ENCODE measurements at places on chromosomes 6 and 20. TPM values are rescaled to one million over a fixed set of nuclear protein-coding genes. Genes with fewer than 3 reads are reported as not detected.

SLC22A1 gene
- polyA plus RNA-seq: 0.53 TPM

RING1 gene
- 57.6 TPM for polyA plus RNA-seq

DNA sequence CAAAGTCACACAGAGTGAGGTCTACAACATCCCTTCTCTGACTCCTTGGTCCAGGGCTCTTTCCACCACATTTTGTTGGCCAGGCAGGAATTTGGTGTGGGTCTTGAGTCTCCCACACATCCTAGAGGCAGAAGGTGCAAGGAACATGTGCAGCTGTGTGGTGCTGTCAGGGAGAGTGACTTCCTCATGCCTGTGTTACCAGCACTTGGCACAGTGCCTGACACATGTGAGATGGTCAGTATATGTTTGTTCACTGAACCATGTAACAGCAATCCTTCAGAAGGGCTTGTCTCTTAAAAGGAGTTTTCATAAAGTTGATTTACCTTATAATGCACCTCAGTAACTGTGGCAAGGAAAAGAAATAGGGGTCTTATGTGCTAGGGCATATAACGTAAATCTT, 168.5 kb downstream of the CDC5L start:
- no peak for DNase-seq

DNA sequence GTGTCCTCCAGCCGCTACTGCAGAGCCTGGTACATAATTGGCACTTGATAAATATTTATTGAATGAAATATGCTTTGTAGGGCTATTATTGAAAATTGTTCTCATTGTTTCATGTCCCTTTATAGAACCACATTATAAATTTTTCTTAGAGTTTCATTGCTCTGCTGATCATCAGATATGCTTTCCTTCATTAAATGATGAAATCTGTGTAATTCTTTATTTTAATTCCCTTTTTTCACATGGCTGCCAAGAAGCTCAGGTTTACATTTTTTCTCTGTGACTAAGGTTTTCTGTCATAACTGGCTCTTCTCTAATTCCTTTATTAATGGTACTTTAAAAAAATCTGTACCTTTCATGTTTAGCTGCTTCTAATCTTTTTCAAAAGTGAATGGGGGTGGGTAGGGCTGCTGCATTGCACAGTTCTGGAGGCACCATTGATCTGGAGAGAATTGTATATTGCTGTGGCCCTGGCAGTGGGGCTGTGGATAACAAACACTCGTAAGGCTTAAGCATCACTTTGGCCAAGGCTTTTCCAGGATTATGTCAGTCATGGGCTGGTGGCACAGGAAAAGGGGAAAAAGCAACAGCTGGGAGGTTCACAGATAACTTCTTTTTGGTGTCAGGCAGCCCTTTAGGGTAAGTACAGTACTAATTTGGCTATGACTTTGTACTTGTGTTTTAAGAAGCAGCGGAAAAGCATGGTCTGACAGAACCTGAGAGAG, 43.8 kb downstream of the ARFGEF2 start:
- no peak for DNase-seq

- peak; percentile 80 for DNase-seq
Observed at GRCh38 chr6:4774715-4775493, 1.3 kb upstream of the CDYL start.

DNA sequence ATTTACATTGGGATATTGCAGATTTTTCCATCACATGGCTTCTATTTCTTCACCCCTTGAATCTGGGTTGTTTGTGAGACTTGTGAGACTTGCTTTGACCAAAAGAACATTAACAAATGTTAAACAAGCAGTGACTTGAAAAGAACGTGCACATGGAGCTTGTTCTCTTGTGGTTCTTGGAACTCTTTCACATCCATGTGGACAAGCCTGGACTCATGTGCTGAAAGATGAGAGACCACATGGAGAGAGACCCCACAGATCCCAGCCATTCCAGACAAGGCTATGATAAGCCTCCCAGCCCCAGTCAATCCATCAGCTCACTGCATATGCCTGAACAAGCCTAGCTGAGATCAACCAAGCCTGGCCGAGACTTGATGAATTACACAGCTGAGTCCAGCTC, 1365.7 kb upstream of the GJE1 start:
- DNase-seq: no peak

ATAT1 gene
- polyA plus RNA-seq: 6.8 TPM

GRCh38 chr6:75621846-75622245, 20.2 kb downstream of the SENP6 start:
- DNase-seq: no peak

DNA sequence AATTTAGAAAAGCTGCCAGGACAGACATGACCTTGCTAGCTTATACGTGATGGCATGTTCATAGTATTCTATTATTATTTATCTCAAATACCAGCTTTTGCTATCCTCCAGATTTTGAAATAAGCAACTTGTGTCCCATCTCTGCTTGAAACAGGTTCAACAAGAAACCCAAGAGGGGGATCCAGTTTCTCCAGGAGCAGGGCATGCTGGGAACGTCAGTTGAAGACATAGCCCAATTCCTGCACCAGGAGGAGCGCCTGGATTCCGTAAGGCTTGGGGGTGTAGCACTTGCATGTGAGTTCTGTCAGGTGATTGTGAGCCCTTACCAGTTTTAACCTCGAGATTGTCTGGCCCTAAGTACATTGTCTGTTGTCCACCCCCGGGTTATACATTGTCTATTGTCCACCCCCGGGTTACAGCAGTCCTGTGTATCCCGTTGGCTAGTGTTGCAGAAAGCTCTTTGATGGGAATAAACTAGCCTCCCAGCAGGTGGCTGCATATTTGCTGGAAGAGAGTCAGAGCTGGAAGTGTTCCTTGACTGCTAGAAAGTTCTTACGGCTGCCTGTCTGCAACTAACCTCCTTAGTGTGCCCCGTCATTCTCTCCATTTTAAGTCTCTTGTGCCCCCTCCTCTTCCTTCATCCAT, 61.4 kb upstream of the CSE1L start:
- DNase-seq: no peak

MATN4 gene
- 3.1 TPM for polyA plus RNA-seq

DNA sequence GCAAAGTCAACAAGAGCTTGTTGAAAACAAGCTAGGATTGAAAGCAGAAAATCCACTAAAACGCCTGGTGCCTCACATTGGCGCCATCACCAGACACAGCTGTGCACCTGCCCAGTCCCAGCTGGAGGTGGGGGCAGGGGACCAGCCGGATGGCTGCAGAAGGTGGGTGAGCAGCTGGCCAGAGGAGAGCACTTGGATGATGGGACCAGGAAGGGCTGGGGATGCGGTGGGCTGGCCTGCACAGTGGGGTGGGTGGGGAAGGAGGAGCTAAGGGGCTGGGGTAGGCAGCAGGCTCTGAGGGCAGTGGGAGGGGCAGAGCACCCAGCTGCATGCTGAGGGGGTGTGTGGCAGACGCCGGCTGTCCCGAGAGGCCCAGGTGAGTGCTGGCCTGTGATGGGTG, 7.1 kb downstream of the CABLES2 start:
- DNase-seq: no peak

GRCh38 chr6:133918208-133918930, 29.5 kb downstream of the TCF21 start:
- DNase-seq: no peak

GRCh38 chr6:11462742-11463397, 74.7 kb upstream of the TMEM170B start:
- no peak for DNase-seq

WFDC2 gene
- 21.4 TPM for polyA plus RNA-seq

- no peak for DNase-seq
Observed at GRCh38 chr6:142725024-142725770, 219.8 kb downstream of the HIVEP2 start.

GRCh38 chr6:16352258-16352635, 113.9 kb downstream of the GMPR start:
- no peak for DNase-seq

LTB gene
- 7.3 TPM for polyA plus RNA-seq

GRCh38 chr20:5395932-5396727, 79.4 kb upstream of the PROKR2 start:
- DNase-seq: no peak

SLC9A8 gene
- polyA plus RNA-seq: 9.9 TPM

ERVFRD-1 gene
- not detected for polyA plus RNA-seq

UBE2J1 gene
- 15.0 TPM for polyA plus RNA-seq

DNA sequence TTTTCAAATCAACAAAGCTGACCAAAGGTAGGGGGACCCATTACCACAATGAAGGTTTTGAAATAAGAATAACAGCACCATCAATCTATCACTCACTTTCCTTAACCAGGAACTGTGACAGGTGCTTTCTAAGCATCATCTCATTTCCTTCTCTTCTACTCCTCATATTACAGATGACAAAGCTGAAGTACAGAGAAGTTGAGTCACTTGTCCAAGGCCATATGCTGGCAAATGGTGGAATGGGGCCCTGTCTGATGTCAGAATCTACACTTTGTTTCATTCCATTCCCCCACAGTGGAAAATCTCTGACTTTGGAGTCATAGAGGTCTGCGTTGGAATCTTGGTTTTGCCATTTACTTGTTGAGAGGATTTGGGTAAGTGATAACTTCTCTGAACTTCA, 222.5 kb upstream of the LRFN2 start:
- DNase-seq: no peak

KIAA1586 gene
- 3.4 TPM for polyA plus RNA-seq

NKX2-2 gene
- polyA plus RNA-seq: 28.7 TPM
